ENCODE measurements at places on chromosomes 1 and 21. TPM values are rescaled to one million over a fixed set of nuclear protein-coding genes. Genes with fewer than 3 reads are reported as not detected.

The CRP gene
- total RNA-seq: not detected

The HAO2 gene
- not detected for total RNA-seq

The MRPL39 gene
- total RNA-seq: 15.5 TPM

The KRTAP15-1 gene
- total RNA-seq: not detected

The SH2D1B gene
- not detected for total RNA-seq

The RASAL2 gene
- 47.8 TPM for total RNA-seq

The DNAJC6 gene
- 11.2 TPM for total RNA-seq

The RYR2 gene
- not detected for total RNA-seq

The AADACL3 gene
- total RNA-seq: not detected

The DNAJC28 gene
- 1.3 TPM for total RNA-seq

The KRTAP11-1 gene
- total RNA-seq: not detected

DNA sequence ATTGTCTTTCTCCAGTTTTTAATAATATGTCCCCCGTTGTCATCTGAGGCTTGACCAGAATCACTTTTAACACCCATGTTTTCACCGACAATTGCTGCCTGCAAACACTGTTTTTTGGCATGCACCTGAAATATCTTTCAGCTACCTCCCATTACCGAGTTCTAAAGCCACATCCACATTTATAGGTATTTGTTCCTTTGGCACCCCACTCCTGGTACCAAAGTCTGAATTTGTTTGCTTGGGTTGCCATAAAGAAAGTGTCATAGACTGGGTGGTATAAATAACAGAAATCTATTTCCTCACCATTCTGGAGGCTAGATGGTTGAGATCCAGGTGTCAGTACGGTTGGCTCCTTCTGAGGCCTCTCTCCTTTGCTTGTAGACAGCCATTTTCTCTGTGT lies 94.2 kb downstream of the OBSCN start:
- no peak for DNase-seq
- 0 out of 2 replicates have a peak, but pooled peaks cover 13% of the 10 kb centered on the region for H3K27me3 ChIP-seq
- H3K36me3 ChIP-seq: no peaks in the 10 kb centered on the region
- no peak overlapping the region for H3K4me3 ChIP-seq

DNA sequence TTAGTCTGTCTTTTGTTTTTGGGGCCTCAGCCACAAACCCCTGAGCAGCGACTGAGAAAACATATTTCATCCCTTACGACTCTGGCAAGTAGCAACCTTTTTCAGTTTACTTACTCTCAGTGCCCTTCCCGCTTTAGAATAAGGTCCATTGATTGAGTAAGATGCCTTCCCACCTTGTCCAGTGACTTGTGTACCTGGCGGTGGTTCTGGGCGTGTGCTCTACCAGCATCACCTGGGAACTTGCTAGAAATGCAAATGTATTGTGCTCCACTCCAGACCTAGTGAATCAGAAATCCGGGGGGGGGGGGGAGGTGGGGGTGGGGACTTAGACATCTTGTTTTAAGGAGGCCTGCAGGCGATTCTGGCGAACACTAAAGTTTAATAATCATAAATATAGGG lies 72.1 kb downstream of the S1PR1 start:
- H3K4me3 ChIP-seq: no peak overlapping the region
- no peaks in the 10 kb centered on the region for H3K4me1 ChIP-seq
- no peak overlapping the region for H3K27ac ChIP-seq
- no peaks in the 10 kb centered on the region for H3K36me3 ChIP-seq
- no peak for DNase-seq

DNA sequence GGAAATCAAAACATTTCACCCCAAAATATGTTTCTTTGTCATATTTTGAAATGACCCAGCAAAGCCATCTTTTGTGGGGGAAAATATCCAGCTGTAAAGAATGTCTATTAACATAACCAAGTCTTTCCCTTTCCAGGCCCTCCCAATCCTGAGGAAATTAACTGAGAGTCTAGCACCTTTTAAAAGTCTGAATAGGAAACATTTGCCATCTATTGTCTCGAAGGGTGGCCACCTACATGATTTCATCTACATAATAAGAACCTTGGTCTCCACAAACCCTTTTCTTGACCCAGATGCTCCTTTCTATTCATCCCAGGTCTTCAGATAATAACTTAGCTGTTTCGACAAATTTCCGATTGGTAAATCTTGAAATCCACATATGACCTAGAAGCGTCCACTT lies 5.4 kb upstream of the MT1HL1 start:
- DNase-seq: no peak
- H3K27ac ChIP-seq: no peak overlapping the region

- H3K36me3 ChIP-seq: no peaks in the 10 kb centered on the region
- H3K27ac ChIP-seq: no peak overlapping the region
- H3K4me3 ChIP-seq: no peak overlapping the region
- DNase-seq: no peak
Observed at GRCh38 chr1:30283199-30283962, 440.0 kb downstream of the MATN1 start.

- H3K27me3 ChIP-seq: no peaks in the 10 kb centered on the region
- peak overlapping the region; percentile 98 for H3K27ac ChIP-seq
- H3K4me3 ChIP-seq: peak overlapping the region; percentile 59
- H3K36me3 ChIP-seq: no peaks in the 10 kb centered on the region
Observed at GRCh38 chr1:24321126-24321525, 2.0 kb downstream of the GRHL3 start.

GRCh38 chr1:248926401-248927182 lies 20.6 kb downstream of the PGBD2 start:
- no peak overlapping the region for H3K27ac ChIP-seq
- DNase-seq: no peak
- no peak overlapping the region for H3K4me3 ChIP-seq
- H3K4me1 ChIP-seq: no peaks in the 10 kb centered on the region
- no peaks in the 10 kb centered on the region for H3K27me3 ChIP-seq
- H3K36me3 ChIP-seq: no peaks in the 10 kb centered on the region

DNA sequence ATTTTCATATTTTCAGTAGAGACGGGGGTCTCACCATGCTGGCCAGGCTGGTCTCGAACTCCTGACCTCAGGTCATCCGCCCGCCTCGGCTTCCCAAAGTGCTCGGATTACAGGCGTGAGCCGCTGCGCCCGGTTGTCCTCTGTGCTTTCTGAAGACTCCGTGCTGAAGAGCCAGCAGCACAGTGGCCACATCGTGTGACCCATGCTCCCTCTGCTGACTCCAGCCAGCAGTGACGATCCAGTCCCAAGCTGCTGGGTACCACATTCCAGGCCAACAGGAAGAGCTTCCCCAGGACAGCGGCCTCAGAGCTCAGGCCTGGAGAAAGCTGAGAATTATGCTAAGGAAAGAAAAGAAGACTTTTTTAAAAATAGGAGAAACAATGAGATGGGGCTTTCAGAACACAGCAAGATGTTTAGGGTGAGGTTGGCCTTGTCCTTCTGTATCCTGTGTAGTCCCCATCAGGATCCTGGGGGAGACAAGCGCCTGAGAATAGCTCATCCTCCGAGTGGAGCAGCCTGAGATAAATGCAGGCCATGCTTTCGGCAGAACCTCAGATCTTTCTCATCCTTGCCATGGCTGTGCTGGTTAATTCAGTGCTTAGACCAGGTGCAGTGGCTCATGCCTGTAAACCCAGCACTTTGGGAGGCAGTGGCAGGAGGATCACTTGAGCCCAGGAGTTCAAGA lies 207.1 kb downstream of the SLC35F3 start:
- H3K27me3 ChIP-seq: no peaks in the 10 kb centered on the region
- H3K36me3 ChIP-seq: no peaks in the 10 kb centered on the region
- H3K27ac ChIP-seq: no peak overlapping the region
- no peak overlapping the region for H3K4me3 ChIP-seq
- DNase-seq: peak; percentile 60

DNA sequence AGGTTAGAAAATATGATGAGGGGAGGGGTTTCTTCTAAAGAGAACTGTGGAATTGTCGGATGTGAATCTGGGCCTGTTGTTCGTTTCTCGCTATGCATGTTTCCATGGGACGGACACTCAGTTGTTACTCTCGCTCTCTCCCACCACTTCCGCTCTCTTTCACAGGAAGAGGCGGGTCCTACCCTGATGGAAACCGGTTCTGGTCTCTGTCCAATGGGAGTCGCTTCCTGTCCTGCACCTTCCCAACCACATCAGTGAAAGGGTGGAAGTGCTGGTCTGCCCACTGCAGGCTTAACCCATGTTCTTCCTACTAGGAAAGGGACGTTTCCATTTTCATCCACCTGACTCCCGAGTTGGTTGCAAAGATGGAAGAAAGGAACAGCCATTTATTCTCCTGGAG lies 119.4 kb downstream of the KCNJ15 start:
- DNase-seq: no peak
- no peaks in the 10 kb centered on the region for H3K4me1 ChIP-seq
- H3K27me3 ChIP-seq: peaks cover 16% of the 10 kb centered on the region
- H3K4me3 ChIP-seq: no peak overlapping the region
- no peak overlapping the region for H3K27ac ChIP-seq
- no peaks in the 10 kb centered on the region for H3K36me3 ChIP-seq

GRCh38 chr1:110390692-110391245 lies at the start of gene SLC16A4:
Gene SLC16A4, minus strand, starts transcription at chr1:110391026. Its CDS starts 1,703 bp downstream, at chr1:110389323.
- no peaks in the 10 kb centered on the region for H3K36me3 ChIP-seq
- DNase-seq: no peak
- H3K4me3 ChIP-seq: no peak within 1 kb of the TSS
- peaks cover 23% of the 10 kb centered on the region for H3K4me1 ChIP-seq

- H3K4me3 ChIP-seq: peak overlapping the region; percentile 100
- no peak for DNase-seq
- H3K4me1 ChIP-seq: peaks cover 10% of the 10 kb centered on the region
- peak overlapping the region; percentile 60 for H3K27ac ChIP-seq
- no peaks in the 10 kb centered on the region for H3K27me3 ChIP-seq
Observed at GRCh38 chr1:155005076-155006011, 2.7 kb downstream of the ZBTB7B start.

DNA sequence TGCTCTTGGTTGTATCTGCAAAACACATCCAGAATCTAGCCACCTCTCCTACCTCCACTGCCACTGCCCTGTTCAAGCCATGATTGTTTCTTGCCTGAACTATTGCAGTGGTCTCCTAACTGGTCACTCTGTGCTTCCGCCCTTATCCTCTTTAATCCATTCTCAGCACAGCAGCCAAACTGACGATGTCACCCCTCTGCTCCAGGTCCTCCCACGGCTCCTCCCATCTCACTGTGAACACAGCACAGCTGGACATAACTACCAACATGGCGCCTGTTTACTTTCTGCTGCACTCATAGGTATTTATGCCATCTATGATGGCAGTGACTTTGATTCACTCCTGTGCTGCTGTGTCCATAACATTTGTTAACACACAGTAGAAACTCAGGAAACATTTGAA lies 406.7 kb downstream of the DISC1 start:
- no peak for DNase-seq
- H3K4me1 ChIP-seq: no peaks in the 10 kb centered on the region
- no peak overlapping the region for H3K4me3 ChIP-seq
- no peaks in the 10 kb centered on the region for H3K36me3 ChIP-seq
- no peak overlapping the region for H3K27ac ChIP-seq
- no peaks in the 10 kb centered on the region for H3K27me3 ChIP-seq

- H3K36me3 ChIP-seq: no peaks in the 10 kb centered on the region
- no peaks in the 10 kb centered on the region for H3K4me1 ChIP-seq
- peak; percentile 48 for DNase-seq
- no peak overlapping the region for H3K4me3 ChIP-seq
- 0 out of 2 replicates have a peak, but pooled peaks cover 4% of the 10 kb centered on the region for H3K27me3 ChIP-seq
Observed at GRCh38 chr1:11339346-11340232, 66.6 kb downstream of the UBIAD1 start.

DNA sequence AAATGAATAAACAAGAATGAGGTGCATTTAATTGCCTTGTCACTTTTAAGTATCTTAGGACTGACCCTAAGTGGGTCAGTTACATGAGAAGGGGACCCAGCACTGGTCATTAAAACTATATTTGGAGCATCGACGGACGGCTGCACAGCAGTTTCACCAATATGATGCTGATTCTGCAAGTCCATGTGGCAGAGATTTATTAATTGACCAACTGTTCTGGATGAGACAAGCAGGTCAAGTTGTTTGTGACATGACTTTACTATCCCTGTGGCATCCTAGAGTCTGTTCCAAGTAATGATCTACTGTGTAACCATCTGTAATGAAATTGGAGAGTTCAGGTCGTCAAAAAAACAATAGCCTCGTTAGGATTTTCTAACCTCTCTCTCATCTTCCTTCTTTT lies 9.5 kb downstream of the AMPD1 start:
- no peak overlapping the region for H3K4me3 ChIP-seq
- H3K36me3 ChIP-seq: no peaks in the 10 kb centered on the region
- no peak overlapping the region for H3K27ac ChIP-seq
- no peaks in the 10 kb centered on the region for H3K4me1 ChIP-seq

GRCh38 chr1:10228528-10228927 lies 18.2 kb downstream of the KIF1B start:
- no peaks in the 10 kb centered on the region for H3K27me3 ChIP-seq
- no peak overlapping the region for H3K4me3 ChIP-seq
- H3K36me3 ChIP-seq: no peaks in the 10 kb centered on the region
- no peak for DNase-seq
- no peaks in the 10 kb centered on the region for H3K4me1 ChIP-seq
- H3K27ac ChIP-seq: no peak overlapping the region

- no peak overlapping the region for H3K4me3 ChIP-seq
- DNase-seq: no peak
- H3K36me3 ChIP-seq: no peaks in the 10 kb centered on the region
- H3K27me3 ChIP-seq: no peaks in the 10 kb centered on the region
Observed at GRCh38 chr1:205600085-205600484, 31.7 kb downstream of the ELK4 start.

GRCh38 chr1:236281198-236281653 lies 532 bp downstream of the ERO1B start:
- H3K27me3 ChIP-seq: no peaks in the 10 kb centered on the region
- H3K4me3 ChIP-seq: no peak overlapping the region
- no peaks in the 10 kb centered on the region for H3K4me1 ChIP-seq
- no peak overlapping the region for H3K27ac ChIP-seq

- no peaks in the 10 kb centered on the region for H3K4me1 ChIP-seq
- H3K27me3 ChIP-seq: peaks cover 2% of the 10 kb centered on the region
Observed at GRCh38 chr1:118934706-118935105, 53.4 kb downstream of the TBX15 start.

GRCh38 chr1:41861535-41862383 lies 57.0 kb downstream of the HIVEP3 start:
- H3K27me3 ChIP-seq: no peaks in the 10 kb centered on the region
- peak; percentile 70 for DNase-seq
- peak overlapping the region; percentile 10 for H3K4me3 ChIP-seq
- H3K4me1 ChIP-seq: peaks cover 72% of the 10 kb centered on the region

DNA sequence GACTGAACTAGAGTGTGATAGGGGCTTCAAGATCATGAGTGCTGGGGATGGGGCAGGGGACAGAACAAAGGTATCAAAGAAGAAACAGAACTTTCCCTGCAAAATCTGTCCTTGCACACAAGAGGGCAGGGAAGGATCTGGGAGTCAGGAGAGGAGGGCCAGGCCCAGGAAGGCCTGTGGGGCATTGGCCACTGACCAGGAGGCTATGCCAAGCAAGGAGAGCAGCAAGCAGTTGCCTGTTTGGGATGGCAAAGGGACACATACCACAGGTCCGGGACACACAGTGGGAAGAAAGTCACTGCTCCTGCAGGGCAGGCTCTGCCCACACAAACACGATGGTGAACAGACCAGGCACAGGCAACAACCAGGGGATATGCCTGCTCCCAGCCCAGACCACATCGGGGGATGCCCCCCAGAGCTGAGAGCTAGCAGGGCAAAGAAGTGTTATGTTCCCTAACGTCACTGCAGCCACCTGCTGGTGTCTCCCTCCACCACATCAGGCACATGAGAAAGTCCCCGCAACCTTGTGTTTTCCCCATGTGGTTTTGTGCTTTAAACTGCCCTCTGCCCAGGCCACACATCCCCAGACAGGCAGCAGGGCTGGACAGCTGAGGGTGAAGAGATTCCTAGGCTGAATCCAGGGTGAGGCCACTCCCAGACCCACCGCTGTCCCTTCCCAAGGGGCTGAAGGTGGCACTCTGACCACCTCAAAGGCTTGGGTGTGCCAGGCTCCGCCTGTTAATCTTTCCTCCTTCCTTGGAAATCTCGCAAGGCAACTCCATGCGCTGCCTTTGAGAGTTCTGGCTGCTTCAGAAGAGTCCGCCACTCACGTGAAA lies 53.6 kb downstream of the KIF21B start:
- H3K4me3 ChIP-seq: no peak overlapping the region
- peaks cover 24% of the 10 kb centered on the region for H3K4me1 ChIP-seq
- no peak overlapping the region for H3K27ac ChIP-seq
- no peaks in the 10 kb centered on the region for H3K36me3 ChIP-seq
